Brain (organoid and tissue), 16 donors: ENCODE measurements at places on chromosomes 3 and 15. TPM values are rescaled to one million over a fixed set of nuclear protein-coding genes. Genes with fewer than 3 reads are reported as not detected.

The PLSCR2 gene
- not detected for polyA plus RNA-seq

DNA sequence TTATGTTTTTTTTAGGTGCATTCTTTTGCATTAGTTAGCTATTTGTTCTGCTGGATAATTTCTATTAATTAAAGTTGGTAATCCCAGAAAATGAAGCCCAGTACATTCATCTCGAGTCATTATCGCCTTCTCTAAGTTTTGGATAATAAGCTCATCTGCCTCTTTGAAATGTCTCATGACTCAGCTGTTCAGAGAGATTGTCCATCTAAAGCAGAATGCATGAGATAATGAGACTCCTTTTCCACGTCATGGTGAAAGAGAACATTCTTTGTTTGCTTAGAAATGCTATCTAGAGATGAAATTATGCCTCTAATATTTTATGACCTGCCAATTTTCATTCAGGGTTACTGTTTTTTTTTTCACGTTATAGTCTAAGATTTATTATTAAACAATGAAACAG, 374.7 kb upstream of the GOLIM4 start:
- no peak for DNase-seq

GRCh38 chr3:25817638-25818037, 27.7 kb downstream of the OXSM start:
- no peak for DNase-seq

- DNase-seq, result no peak
Measured at GRCh38 chr3:101744811-101745210, 20.4 kb downstream of the CEP97 start.
